ENCODE measurements at places on chromosomes 12 and 14. TPM values are rescaled to one million over a fixed set of nuclear protein-coding genes. Genes with fewer than 3 reads are reported as not detected.

DNA sequence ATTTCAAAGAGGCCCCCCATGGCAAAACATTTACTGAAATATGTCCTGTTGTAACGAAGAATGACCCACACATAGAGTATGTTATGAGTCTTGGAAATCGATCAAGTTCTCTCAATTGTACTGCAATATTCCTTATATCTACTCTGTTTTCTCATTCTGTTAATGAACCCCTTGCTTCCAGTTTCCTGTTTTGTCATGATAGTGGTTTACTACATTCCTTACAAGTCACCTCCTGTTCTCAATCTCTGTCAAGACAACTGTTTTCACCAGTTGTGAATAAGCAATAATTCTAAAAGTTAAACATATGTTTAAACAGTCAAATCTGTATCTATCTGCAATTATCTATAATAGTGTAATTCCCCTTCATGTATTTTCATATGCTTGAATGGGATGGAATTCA is 16.4 kb upstream of the ARID2 start:
- H3K27me3 ChIP-seq: no peaks in the 10 kb centered on the region
- H3K27ac ChIP-seq: no peak overlapping the region
- peaks cover 4% of the 10 kb centered on the region for H3K4me1 ChIP-seq
- H3K36me3 ChIP-seq: no peaks in the 10 kb centered on the region

- H3K36me3 ChIP-seq: no peaks in the 10 kb centered on the region
- H3K27me3 ChIP-seq: no peaks in the 10 kb centered on the region
- H3K4me1 ChIP-seq: no peaks in the 10 kb centered on the region
- H3K4me3 ChIP-seq: no peak overlapping the region
- DNase-seq: no peak
These were observed 122.5 kb downstream of the IPO8 start for GRCh38 chr12:30573145-30573544.

- DNase-seq: no peak
- no peaks in the 10 kb centered on the region for H3K4me1 ChIP-seq
- no peak overlapping the region for H3K4me3 ChIP-seq
- no peaks in the 10 kb centered on the region for H3K36me3 ChIP-seq
- H3K27me3 ChIP-seq: no peaks in the 10 kb centered on the region
These were observed 45.0 kb downstream of the PLEKHD1 start for GRCh38 chr14:69529563-69529962.

The PIK3C2G gene
- 1.7 TPM for total RNA-seq

The TAS2R46 gene
- 3.8 TPM for total RNA-seq

The TOMM20L gene
- not detected for total RNA-seq
